ENCODE measurements at places on chromosomes 13 and 19. TPM values are rescaled to one million over a fixed set of nuclear protein-coding genes. Genes with fewer than 3 reads are reported as not detected.

The ZNF573 gene
- 20.7 TPM for polyA plus RNA-seq

The TM9SF2 gene
- 204 TPM for polyA plus RNA-seq

The SYNE4 gene
- polyA plus RNA-seq, result 13.6 TPM

The ZNF574 gene
- polyA plus RNA-seq, result 19.1 TPM

The KLK14 gene
- polyA plus RNA-seq, result not detected

DNA sequence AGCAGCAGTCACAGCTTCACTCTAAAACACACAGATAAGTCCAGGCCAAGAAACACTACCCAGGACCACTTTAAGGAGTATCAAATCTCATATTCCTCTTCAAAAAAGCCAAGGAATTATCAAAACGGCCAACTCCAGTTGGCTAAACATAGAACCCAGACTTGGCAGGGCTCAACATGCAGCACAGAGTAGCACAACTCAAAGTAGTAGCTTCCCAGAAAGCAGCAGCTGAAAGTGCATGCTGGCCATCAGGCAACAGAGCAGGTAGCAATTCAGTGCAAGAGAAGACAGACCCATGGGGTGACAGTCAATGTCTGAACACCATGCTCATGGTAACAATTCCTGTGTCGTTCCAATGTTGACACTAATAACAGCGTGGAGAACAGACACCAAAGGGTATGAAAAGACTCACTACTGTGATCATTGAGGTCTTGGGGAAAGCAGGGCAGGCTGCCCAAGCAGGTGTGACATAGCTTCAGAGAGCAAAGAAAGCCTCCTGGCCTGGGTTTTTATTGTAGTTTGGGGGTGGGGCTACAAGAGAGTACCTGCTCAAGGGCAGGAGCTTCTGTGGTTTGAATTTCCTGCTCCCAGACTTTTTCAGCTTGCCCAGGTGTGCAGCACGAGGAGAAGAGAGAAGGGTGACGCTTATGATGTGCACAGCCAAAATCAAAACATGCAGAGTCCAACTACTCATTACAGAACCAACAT, 6.2 kb downstream of the ZNF709 start:
- DNase-seq, result no peak

DNA sequence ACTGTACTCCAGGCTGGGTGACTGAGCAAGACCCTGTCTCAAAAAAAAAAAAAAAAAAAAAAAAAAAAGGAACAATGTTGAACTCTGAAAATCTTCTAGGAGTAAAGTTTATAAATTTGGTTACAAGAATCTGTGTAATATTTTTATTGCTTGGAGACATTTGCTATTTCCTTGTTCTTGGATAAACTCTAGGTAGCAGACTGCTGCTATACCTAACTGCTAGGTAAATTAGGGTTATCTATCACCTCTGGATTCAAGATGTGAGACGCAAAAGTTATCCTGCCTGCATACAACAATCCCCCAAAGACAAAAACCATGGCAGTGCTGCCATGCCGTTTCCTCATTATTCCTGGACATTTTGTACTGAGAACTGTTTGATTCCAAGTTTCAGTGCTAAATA, 33.7 kb downstream of the UBL3 start:
- DNase-seq, result no peak

GRCh38 chr19:55452749-55453346, 8.6 kb downstream of the ISOC2 start:
- no peak for DNase-seq

DNA sequence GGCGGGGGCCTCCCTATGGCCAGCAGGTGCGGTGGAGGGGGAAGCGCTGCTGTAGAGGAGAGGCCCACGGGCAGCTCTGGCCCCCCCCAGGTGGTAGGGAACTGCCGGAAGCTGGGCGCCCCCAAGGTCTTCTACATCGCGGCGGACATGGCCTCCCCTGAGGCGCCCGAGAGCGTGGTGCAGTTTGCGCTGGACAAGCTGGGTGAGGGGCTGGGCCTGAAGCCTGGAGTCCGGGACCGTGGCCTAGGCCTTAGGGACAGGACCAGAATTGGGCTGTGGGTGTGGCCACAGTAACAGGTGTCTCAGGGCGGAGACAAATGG, 3.8 kb upstream of the RPL36 start:
- no peak for DNase-seq

- no peak for DNase-seq
Observed at GRCh38 chr13:73657821-73658540, 476.2 kb downstream of the KLF12 start.

- DNase-seq, result no peak
Observed at GRCh38 chr13:93233997-93234416, 7.4 kb downstream of the GPC6 start.

DNA sequence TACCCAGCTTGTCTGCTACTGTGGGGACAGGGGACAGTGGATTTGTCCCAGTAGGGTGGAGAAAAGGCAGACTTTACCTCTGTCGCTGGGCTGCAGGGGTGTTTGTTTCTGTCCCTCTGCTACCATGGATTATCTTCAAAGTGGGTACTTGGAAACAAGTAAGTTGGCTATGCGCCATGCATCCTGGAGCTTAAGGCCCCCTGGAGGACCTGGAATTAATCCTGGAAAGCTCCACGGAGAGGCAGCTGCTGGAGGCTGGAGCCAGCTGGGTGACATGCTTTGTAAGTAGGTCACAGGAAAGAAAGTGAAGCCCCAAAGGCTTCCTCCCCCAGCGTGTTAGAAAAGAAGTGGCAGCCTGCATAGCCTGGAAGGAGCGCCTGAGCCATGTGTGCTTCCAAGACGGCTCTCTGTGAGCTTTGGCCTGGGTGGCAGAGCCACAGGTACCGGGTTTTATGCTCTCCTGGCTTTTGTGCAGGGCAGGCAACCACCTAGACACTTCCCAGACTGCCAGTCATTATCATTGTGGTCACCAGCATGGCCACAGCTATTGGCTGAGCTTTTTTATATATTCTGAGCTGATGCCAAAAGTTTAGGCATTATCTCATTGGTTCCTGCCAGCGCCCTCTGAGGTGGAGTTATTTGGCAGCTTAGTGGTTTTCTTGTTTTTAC, 9.5 kb downstream of the B3GLCT start:
- no peak for DNase-seq
